Peyer's patch (tissue), 4 donors: ENCODE measurements at places on chromosomes 4 and X. TPM values are rescaled to one million over a fixed set of nuclear protein-coding genes. Genes with fewer than 3 reads are reported as not detected.

ARHGAP24 gene
- total RNA-seq: 330 TPM

GRCh38 chr4:171342646-171343045, 470.6 kb upstream of the GALNTL6 start:
- no peak overlapping the region for H3K4me3 ChIP-seq
- no peaks in the 10 kb centered on the region for H3K27me3 ChIP-seq
- no peaks in the 10 kb centered on the region for H3K4me1 ChIP-seq
- H3K27ac ChIP-seq: no peak overlapping the region

TMEM31 gene
- not detected for total RNA-seq

DNA sequence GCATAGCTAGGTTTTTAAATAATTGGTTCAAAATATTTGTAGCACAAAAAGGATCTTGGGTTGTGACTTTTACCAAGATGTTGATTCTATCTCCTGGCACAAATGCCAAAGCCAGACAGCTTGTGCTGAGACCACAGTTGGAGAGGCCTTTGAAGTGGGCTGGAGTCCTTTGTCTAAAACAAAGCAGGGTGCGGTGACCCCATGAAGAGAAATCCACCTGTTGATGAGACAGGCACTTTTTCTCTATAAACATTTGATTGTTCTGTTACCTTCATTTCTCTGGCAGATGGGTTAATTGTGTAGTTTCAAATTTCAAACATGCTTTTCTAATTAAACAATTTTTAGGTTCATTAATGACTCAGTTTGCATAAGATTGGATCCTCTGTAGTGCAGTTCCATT, 56.7 kb downstream of the STOX2 start:
- DNase-seq: no peak
- H3K4me3 ChIP-seq: no peak overlapping the region

MAEA gene
- total RNA-seq: 161 TPM

DNA sequence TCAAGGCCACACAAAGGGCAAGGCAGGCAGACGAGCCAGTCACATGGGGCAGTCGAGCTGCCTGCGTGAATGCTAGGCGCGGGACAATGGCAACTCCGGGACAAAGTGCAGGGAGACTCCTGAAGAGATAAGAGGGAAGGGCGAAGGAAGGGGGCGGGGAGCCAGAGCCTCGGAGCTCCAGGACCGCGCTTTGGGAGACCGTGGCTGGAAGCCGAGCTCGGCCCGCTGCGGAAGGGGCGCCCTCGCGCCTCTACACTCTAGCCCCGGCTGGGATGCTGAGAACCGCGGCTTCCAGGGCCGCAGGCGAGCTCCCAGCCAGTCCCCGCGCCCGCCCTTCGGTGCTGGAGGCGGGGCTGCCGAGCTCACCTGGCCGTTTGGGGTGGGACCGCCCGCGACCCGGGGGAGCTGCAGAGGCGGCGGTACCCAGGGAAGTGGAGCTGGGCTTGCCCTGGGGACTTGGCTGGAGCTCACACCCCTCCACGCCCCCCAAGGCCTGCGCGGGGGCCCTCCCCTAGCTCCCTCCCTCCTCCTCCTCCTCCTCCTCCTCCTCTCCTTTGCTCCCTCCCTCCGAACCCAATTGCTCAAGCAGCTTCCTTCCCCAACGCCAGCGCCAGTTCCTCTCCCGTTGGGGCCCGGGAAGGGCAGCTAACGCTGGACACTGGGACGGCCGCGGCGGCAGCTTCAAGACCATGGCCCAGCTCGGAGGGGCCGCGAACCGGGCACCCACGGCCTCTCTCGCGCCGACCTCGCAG, at the start of gene SOWAHD:
Gene SOWAHD, plus strand, starts transcription at position 610 of the 752 bp plus-strand sequence. Its CDS starts 80 bp downstream, at position 690.
- H3K27ac ChIP-seq: peak within 1 kb of the TSS; percentile 75
- H3K4me3 ChIP-seq: peak within 1 kb of the TSS; percentile 66
- no peaks in the 10 kb centered on the region for H3K27me3 ChIP-seq
- peak; percentile 85 for DNase-seq
- no peaks in the 10 kb centered on the region for H3K36me3 ChIP-seq

GRPR gene
- not detected for total RNA-seq

CXCL8 gene
- total RNA-seq: not detected

GRCh38 chr4:3706111-3706511, 60.1 kb upstream of the ADRA2C start:
- no peaks in the 10 kb centered on the region for H3K27me3 ChIP-seq
- no peaks in the 10 kb centered on the region for H3K36me3 ChIP-seq
- peak; percentile 19 for DNase-seq
- no peak overlapping the region for H3K4me3 ChIP-seq

GRCh38 chr4:100170986-100171385, 19.3 kb downstream of the DDIT4L start:
- no peak overlapping the region for H3K27ac ChIP-seq
- no peaks in the 10 kb centered on the region for H3K36me3 ChIP-seq
- no peaks in the 10 kb centered on the region for H3K27me3 ChIP-seq
- no peak for DNase-seq
- H3K4me1 ChIP-seq: no peaks in the 10 kb centered on the region

DNA sequence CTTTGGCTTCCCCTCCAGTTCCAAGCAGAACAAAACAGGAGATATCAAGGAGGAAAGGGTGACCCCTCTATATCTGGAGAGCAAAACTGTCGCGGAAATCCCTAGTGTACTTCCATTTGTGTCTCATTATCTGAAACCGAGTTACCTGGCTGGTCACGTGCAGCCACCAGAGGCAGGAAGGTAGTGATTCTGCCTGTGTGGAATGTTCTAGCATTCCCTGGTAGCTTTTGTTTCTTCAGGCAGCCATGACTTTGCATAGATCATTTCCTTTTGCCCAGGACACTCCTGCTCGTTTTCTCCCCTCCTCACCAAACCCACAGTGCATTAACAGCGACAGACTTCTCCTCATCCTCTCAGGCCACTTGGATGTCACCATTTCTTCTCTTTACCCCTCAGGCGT, 107.9 kb downstream of the PTTG2 start:
- H3K4me3 ChIP-seq: no peak overlapping the region
- no peaks in the 10 kb centered on the region for H3K4me1 ChIP-seq
- no peaks in the 10 kb centered on the region for H3K36me3 ChIP-seq
- no peaks in the 10 kb centered on the region for H3K27me3 ChIP-seq

- H3K27me3 ChIP-seq: no peaks in the 10 kb centered on the region
- no peak for DNase-seq
- H3K4me1 ChIP-seq: no peaks in the 10 kb centered on the region
Measured at GRCh38 chrX:84865113-84865512, 138.6 kb upstream of the APOOL start.

DNA sequence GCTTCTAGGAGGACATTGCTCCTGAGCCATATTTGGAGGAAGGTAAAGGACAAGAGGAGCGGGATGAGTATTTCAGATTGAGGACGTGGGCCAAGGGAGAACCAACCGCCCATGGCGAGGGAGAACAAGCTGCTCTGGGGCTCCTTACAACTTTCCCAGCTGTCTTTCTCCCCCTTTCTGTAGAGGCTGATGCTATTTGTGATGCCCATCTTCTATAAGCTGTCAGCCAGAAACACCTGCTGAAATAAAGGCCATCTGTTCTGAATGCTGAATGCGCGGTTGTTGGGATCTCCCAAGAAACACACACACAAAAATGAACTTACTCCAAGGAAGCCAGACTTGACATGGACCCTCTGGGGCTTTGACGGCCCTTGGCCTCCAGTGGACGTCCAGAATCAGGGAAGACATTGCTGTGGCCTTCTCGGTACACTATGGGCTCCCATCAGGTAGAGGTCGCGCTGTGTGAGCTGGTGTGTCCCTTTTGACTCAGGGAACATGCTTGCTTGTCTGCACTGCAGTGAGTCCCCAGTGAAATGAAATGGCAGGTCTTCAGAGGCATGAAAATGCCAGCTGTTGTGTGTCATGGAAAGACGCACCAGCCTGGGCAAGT, 30.9 kb downstream of the RWDD4 start:
- H3K27ac ChIP-seq: no peak overlapping the region
- no peaks in the 10 kb centered on the region for H3K27me3 ChIP-seq
- no peaks in the 10 kb centered on the region for H3K4me1 ChIP-seq

PABPC1L2B gene
- total RNA-seq: not detected

GRCh38 chr4:175092114-175092513, 174.0 kb downstream of the ADAM29 start:
- no peaks in the 10 kb centered on the region for H3K36me3 ChIP-seq
- no peaks in the 10 kb centered on the region for H3K27me3 ChIP-seq
- H3K4me3 ChIP-seq: no peak overlapping the region
- no peaks in the 10 kb centered on the region for H3K4me1 ChIP-seq
- no peak for DNase-seq
- H3K27ac ChIP-seq: no peak overlapping the region

DNA sequence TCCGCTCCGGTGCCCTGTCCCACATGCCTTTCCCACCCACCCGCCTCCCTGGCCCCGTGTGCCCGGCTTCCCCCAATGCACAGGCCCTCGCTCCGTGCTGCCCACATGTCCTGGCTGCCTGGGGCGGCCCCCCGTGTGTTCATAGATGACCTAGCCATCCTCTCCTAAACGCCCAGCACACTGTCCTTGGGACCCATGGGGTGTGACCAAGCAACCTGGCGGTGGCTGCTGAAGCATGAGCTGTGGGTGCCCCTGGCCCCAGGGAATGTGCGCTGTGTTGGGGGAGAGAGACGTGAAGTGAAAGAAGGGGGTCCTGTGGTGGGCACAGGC, 28.3 kb downstream of the MAEA start:
- no peaks in the 10 kb centered on the region for H3K4me1 ChIP-seq
- no peaks in the 10 kb centered on the region for H3K36me3 ChIP-seq
- H3K27me3 ChIP-seq: no peaks in the 10 kb centered on the region
- DNase-seq: no peak

PFKFB1 gene
- not detected for total RNA-seq

TMPRSS11E gene
- not detected for total RNA-seq

GRCh38 chr4:125020089-125021034, 294.4 kb upstream of the FAT4 start:
- H3K4me3 ChIP-seq: no peak overlapping the region
- H3K27ac ChIP-seq: no peak overlapping the region
- H3K36me3 ChIP-seq: no peaks in the 10 kb centered on the region

HGFAC gene
- not detected for total RNA-seq

DNA sequence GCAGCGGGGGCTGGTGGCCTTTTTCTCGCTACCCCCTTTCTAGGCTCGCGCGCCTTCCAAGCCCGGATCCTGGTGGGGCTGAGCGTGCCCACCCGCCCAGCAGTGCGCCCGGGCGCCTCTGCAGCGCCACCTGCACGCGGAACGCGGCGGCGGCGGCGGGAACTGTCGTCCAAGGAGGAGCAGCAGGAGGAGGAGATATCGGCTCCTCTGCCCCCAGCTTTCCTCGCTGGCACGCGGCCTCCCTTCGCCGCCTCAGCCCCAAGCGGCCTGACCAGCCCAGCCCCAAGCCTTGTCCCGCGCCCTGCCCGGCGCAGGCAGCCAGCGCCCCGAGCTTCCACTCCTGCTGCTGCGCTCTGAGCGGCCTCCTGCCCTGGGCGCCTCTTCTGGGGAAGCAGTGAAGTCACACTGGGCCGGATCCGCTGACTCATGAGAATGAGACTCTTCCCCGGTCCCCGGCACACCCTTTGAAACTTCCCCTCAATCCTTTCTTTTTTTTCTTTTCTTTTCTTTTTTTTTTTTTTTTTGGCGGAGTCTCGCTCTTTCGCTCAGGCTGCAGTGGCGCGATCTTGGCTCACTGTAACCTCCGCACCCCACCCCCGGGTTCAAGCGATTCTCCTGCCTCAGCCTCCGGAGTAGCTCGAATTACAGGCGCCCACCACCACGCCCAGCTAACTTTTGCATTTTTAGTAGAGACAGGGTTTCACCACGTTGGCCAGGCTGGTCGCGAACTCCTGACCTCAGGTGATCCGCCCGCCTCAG, 10.6 kb upstream of the ELF4 start:
- H3K36me3 ChIP-seq: no peaks in the 10 kb centered on the region
- H3K4me1 ChIP-seq: no peaks in the 10 kb centered on the region
- H3K27ac ChIP-seq: peak overlapping the region; percentile 60
- H3K27me3 ChIP-seq: no peaks in the 10 kb centered on the region

DNA sequence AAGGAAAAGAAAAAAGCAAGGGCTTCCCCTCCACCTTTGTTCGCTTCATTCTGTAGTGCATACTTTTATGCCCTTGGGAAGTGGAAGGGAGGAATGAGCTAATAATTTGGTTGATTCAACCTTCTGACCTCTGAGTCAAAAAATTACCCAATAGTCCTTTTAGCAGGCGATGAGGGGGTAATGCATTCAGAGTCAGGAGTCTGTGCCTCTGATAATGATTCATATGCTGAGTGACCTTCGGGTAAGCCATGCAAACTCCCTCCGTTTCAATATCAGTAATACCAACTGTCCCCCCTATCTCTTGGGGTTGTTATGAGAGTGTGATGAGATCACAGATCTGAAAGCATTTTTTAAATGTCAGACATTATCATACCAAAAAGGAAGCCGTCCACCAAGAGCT, 41.6 kb upstream of the ACSL4 start:
- no peak for DNase-seq
- H3K27ac ChIP-seq: no peak overlapping the region
- no peaks in the 10 kb centered on the region for H3K36me3 ChIP-seq
- H3K4me1 ChIP-seq: no peaks in the 10 kb centered on the region
- H3K4me3 ChIP-seq: no peak overlapping the region
- H3K27me3 ChIP-seq: no peaks in the 10 kb centered on the region

DNA sequence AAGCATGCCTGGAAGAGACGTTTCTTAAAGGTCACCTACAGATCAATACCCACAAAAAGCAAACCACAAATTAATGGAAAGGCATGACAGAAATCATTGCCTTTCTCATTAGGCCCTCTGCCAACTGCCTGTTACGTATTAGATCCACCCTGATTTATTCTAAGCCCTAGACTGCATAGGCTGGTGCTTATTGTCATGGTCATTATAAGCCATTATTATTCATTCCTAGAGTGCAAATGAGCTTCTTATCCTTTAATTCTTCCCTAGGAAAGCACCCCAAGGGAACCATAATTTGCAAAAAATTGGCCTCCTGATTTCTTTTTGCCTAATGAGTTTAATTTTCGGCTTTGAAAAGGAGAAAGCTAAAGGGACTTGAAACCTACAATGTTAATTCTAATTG, 184.2 kb upstream of the GPRIN3 start:
- DNase-seq: no peak
- no peak overlapping the region for H3K4me3 ChIP-seq
- no peaks in the 10 kb centered on the region for H3K27me3 ChIP-seq
- H3K36me3 ChIP-seq: no peaks in the 10 kb centered on the region
- H3K27ac ChIP-seq: no peak overlapping the region
- H3K4me1 ChIP-seq: no peaks in the 10 kb centered on the region

DNA sequence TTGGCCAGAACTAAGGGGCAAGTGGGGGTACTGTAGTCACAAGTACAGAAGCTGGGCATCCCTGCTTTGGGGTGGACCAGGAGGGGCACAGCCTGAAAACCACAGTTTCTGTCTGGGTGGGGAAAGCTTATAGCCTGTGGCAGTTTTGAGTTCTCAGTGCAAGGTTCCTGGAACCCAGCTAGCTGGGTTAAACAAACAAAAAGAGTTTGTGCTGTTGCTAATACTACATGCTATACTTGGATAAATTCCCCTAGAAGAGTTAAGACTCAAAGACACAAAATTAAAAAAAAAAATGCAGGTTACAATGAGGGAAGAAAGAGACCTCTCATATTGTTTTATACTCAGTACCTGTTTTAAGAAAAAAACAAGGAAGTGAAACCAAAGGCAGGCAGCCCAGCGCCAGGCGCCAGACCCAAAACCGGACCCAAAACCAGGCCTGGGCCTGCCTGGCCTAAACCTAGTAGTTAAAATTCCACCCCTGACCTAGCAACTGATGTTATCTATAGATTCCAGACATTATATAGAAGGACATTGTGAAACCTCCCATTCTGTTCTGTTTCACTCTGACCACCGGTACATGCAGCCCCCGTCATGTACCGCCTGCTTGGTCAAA, 50.8 kb downstream of the SLC2A9 start:
- H3K36me3 ChIP-seq: no peaks in the 10 kb centered on the region
- peak; percentile 38 for DNase-seq
- H3K4me1 ChIP-seq: no peaks in the 10 kb centered on the region
- no peak overlapping the region for H3K4me3 ChIP-seq
- H3K27ac ChIP-seq: no peak overlapping the region

- no peak overlapping the region for H3K4me3 ChIP-seq
- H3K27ac ChIP-seq: no peak overlapping the region
- no peak for DNase-seq
- no peaks in the 10 kb centered on the region for H3K36me3 ChIP-seq
- no peaks in the 10 kb centered on the region for H3K4me1 ChIP-seq
Measured at GRCh38 chr4:107164962-107165475, 128.9 kb upstream of the DKK2 start.

COL4A5 gene
- 18.2 TPM for total RNA-seq
